ENCODE measurements at places on chromosomes 3 and 15.

DNA sequence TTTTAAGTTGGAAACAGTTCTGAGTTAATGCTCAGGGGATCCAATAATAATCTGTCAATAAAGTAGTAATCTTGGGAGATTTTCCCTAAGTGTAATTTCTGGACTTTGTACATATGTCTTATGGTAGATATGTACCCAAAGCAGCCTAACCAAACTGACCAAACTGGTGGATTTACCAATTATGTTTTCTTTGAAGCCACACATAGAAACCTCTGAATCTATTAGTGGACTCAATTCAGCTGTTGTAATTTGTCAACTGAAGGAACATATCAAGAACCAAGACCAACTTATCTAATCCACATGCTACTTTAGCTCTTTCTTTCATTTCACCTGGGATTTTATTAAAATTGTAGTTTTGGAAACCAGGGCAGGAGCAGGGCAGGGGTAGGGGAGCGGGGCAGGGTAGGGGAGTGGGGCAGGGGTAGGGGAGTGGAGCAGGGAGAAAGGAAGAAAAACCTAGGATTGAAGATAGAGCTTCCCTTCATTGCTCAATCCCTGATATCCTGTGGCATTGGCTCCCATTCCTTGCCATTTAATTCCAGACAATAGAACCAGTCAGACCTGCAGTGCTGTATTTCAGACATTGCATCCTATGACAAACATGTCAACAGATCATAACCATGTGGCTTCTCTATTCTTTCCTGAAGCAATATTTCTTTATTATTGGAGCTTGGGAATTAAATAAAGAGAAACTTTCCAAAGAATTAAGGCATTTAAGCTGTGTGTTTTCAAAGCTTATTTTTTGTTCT lies 101.8 kb downstream of the NFKBIZ start:
- no peak for DNase-seq

DNA sequence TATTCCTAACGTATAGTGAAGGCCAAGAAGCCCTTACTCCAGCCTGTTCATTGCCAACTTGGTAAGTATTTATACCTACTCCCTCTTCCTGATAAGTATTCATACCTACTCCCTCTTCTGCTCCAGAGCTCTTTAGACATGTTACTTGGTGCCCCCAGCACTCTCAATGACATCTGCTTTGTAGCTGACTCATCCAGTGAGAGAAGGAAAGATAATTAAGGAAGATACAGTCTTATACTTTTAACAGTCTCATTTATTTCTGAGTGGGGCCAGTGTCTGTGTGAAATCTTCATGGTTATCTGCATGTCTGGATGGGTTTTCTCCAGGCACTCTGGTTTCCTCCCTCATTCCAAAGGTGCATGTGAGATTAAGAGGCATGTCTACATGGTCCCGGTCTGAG lies 698.7 kb downstream of the FHIT start:
- no peak for DNase-seq

DNA sequence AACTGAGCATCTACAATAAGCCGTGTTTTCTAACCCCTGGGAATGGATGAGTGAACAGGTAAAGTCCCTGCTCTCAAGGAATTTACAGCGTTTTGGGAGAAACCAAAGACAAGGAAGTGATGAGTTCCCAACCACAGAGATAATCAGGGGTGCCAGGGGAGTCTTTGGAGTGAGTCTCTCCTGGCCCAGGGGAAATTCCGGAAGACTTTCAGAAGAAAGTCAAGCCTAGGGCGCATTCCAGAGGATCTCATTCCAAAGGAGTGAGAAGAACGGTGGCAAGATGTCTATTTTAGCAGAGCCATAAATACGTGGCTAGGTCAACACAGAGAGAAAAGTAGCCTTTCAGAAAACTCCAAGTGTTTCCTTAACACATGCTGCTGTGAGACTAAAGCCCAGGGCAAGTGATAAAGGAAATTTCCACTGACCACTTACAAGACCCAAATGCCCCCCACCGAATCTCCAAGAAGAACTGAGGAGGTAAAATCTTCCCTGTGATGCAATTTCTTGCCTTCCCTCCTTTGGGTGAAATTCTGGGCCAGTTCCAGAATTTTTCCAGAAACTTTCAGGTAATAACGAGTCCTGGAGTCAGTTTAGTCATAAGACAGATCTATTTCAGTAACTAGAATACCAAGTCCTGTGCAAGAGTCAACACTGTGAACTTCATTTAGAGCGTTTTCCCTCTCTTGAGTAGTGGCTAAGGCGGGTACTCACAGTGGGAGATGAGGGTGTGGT lies 437.4 kb downstream of the NR2F2 start:
- no peak for DNase-seq

- DNase-seq: no peak
Observed at GRCh38 chr3:99506-99905, 97.1 kb upstream of the CHL1 start.

- DNase-seq: no peak
Observed at GRCh38 chr15:63364399-63365272, 17.0 kb downstream of the CA12 start.

DNA sequence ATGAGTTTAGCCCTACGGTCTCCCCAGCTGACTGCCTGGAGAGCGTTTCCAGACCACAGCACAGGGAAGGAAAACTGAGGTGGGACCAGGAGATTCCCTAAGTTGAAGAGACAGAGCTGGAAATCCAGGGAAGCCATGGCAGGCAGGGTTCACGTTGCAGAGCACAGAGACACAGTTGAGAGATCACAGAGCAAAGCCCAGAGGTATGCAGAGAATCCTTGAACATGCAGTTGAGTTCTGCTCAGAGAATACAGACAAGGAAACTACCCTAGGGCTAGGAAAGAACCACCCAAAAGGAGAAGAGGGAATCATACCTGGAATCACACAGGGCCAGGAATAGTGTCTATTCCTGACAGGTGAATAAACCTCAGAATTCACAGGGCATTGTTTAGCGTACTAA lies 14.3 kb downstream of the SLC28A1 start:
- no peak for DNase-seq

DNA sequence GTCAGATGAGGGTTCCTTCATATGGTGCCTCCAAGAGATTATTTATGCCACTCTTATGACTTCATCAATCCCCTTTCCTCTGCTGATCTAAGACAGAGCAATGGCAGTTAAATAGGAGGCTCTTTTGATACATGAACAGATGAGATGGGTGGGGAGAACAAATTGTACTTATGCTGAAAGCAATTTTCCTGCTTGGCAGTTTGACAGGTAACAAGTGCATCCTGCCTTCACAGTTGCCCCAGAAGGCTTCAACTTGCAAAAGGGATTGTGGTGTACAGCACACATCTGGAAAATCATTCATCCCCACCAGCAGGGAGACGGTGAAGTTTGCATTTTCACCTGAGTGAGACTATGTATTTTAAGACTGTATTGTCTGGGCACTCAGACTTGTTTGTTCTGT lies 27.3 kb downstream of the ENTPD3 start:
- DNase-seq: no peak

GRCh38 chr3:187291001-187291511 lies 481 bp downstream of the MASP1 start:
- no peak for DNase-seq

GRCh38 chr15:61295239-61295638 lies 66.1 kb upstream of the RORA start:
- DNase-seq: no peak

- no peak for DNase-seq
Observed at GRCh38 chr3:71563827-71564226, 19.7 kb downstream of the FOXP1 start.

DNA sequence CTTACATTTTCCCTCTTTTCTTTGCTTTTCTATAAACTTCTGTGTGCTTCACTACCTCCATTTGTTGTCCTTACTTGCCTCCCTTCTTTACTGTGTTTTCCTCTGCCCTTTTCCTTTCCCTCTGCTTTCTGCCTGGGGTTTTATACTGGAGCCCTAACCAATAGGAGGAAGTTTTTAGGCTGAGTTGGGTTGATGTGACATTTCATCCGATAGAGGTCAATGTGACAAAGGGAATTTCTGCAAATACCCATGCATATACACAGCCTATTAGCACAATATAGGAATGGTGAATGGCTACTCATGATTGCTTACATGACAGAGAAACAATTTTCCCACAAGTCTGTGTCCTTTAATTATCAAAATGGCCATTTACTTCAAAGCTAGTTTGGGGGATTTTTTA lies 153.0 kb upstream of the ARPP21 start:
- no peak for DNase-seq

GRCh38 chr15:33913459-33913858 lies 54.8 kb upstream of the CHRM5 start:
- no peak for DNase-seq

DNA sequence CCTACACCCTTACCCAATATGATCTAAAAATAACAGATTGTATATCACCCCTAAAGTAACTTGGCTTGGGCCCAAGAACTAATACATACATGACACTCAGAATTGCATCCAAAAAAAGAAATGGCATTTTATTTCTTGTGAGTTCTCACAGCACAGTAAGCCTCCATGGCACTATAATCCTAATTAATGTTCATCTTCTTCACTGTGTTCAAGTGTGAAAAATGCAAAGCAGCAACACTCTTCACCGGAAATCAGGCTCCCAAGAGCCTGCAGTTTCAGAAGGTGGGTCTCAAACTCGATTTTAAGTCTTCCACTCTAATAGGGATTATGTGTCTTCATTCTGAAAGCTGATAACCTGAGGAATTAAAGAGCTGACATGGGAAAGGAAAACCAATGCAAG lies 142.8 kb upstream of the TSC22D2 start:
- DNase-seq: no peak

DNA sequence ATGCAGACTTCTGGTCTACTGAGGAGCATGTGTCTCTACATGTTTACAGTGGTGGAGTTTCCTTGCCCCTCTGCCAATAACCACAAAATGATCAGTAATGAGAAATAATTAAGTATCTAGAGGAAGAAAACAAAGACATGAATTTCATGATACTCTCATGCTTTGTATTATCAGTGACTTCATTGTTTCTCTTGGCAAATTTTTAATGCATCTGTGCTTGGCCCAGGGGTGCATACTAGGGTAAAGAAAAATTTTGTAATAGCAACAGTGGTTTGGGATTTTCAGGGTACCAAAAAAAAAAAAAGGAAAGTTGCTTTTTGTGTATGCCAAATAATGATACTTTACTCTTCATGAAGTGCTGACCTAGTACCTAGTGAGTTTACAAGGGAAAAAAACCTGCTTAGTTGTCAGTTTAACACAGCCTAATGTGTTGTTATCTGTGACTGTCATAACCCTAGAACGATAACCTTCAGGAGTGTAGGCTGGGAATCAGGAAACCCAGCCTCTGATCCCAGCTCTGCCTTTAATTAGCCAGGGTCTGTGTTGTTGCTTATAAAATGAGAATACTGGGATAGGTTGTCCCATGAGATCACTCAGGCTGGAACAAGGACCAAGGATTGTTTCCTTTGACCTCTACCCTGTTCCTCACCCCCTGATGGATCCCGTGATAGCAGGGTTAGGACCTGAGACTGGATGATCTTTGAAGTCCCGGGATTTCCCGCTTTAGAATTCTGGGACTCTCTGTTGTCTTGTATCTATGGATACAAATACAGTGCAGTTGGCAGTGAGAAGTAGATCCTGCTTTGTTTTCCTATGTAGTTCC lies 117.5 kb downstream of the CMSS1 start:
- DNase-seq: no peak

- DNase-seq: no peak
Observed at GRCh38 chr3:14563946-14564539, 23.9 kb upstream of the GRIP2 start.

DNA sequence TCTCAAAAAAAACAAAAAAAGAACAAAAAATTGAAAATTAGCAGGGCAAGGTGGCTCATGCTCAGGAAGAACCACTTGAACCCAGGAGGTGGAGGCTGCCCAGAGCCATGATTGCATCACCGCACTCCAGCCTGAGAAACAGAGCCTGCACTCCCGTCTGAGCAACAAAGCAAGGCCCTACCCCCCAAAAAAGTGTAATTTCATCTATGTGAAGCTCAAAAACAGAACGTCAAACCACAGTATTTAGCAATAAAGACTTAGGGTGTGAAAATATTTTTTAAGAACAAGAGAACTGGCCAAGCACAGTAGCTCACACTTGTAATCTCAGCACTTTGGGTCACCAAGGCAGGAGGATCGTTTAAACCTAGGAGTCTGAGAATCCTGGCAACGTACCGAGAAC lies 38.2 kb downstream of the STAG1 start:
- DNase-seq: no peak

GRCh38 chr3:130504701-130505100 lies 12.3 kb upstream of the COL6A6 start:
- DNase-seq: no peak

DNA sequence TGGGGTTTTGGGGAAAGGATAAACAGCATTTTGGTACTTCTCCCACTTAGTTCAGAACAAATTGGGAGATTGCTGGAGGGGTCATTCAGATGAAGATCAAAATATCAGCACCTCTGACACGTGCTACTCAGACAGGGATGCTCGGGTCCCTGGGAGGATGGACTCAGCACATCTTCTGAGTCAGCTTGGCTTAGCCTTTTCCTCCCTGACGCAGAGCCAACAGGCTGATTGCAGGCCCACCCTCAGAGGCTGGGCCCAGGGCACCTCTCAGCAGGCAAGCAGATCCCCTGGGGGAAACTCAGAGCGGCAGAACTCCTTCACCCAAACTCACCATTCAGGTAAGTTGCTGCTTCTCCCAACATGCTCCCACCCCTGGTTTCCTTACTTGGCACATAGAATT lies 304.9 kb downstream of the TLE3 start:
- no peak for DNase-seq

GRCh38 chr3:81726132-81726531 lies 35.3 kb downstream of the GBE1 start:
- DNase-seq: no peak

GRCh38 chr3:123038751-123039150 lies 11.2 kb upstream of the SEMA5B start:
- DNase-seq: no peak

GRCh38 chr3:170539897-170540296 lies 46.0 kb downstream of the SLC7A14 start:
- no peak for DNase-seq

DNA sequence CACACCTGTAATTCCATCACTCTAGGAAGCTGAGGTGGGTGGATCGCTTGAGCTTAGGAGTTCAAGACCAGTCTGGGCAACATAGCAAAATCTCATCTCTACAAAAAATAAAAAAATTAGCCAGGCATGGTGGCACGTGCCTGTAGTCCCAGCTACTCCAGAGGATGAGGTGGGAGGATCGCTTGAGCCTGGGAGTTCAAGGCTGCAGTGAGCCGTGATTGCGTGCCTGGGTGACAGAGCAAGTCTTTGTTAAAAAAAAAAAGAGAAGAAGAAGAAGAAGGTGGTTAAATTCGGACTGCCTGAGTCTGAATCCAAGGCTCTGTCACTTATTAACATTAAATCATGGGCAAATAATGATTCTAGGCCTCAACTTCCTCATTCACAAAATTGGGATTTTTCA lies 51.0 kb downstream of the EOMES start:
- no peak for DNase-seq

GRCh38 chr15:25676070-25676469 lies 187.1 kb downstream of the ATP10A start:
- no peak for DNase-seq

- no peak for DNase-seq
Observed at GRCh38 chr3:133269393-133269792, 130.5 kb upstream of the BFSP2 start.

GRCh38 chr3:54935869-54936268 lies 8.0 kb upstream of the LRTM1 start:
- DNase-seq: no peak
